Activated CD4-positive, alpha-beta T cell treated with anti-CD3 and anti-CD28 coated beads for 1 hour (primary cell): ENCODE measurements at places on chromosomes 6 and 20.

- no peak for DNase-seq
These were observed 103.6 kb downstream of the PHF3 start for GRCh38 chr6:63739094-63739687.

DNA sequence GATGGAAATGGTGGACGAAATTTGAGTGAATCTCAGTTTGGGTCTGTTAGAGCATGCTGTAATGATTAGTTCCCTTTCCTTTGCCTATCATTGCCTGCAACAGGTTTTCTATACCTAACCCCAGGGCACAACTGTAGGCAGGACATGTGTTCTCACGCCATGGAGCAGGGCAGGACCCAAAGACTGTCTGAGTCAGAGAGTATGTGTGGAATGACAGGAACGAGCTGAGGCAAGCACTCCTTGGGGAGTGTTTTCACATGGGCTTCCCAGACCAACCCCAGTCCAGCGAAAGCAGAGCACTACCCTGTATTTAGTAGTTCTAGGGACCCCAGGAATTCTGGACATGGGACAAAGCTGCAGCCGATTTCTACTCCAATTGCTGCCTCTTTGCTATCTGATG is 234.2 kb downstream of the HACE1 start:
- DNase-seq, result no peak

DNA sequence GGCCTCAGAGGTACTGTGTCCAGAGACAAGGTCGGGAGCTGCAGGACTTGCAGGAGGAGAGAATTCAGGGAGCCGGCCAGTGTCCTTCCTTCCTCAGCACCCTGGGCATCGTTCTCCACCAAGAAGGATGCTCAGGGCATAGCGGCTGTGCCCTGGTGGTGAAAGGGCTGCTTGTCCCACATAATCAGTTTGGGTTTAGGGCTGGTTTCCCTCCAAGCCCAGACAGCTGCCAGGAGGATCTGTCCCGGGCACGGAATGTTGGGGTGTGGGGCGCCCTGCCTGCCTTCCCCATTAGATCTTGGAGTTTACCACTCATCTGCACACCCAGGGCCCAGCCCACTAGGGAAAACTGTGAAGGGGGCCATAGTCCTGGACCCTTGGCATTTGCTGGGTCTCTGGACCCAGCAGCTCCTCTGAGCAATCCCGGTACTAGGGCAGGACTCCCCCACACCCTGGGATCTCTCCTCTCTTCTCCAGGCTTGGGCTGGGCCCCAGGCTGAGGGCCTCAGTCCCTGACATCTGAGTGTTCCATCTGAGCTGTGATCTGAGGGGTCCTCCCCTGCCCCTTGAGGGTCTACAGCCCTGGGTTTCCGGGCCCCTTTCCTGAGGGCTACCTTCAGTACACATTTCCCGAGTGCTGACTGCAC is 18.6 kb upstream of the SPDEF start:
- DNase-seq, result no peak

DNA sequence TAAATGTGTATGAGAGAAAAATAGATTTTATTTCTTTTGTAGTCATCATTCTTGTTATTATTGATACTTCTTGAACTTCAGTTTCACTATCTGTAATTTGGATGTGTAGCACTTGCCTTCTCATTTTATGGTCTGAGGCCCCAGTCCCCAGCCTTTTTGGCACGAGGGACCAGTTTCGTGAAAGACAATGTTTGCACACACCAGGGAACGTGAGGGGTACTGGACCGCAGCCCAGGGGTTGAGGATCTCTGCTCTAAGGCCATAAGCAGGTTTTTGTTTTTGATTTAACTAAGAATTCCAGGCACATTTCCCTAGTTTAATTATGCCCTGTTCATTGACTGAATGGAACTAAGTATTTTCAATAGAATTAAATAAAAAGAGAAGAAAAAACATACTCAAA is 261.5 kb downstream of the BMP2 start:
- DNase-seq, result no peak

- no peak for DNase-seq
These were observed 572.0 kb downstream of the UTRN start for GRCh38 chr6:144857086-144857485.

GRCh38 chr6:149843051-149843633 is 21.0 kb downstream of the LRP11 start:
- no peak for DNase-seq

DNA sequence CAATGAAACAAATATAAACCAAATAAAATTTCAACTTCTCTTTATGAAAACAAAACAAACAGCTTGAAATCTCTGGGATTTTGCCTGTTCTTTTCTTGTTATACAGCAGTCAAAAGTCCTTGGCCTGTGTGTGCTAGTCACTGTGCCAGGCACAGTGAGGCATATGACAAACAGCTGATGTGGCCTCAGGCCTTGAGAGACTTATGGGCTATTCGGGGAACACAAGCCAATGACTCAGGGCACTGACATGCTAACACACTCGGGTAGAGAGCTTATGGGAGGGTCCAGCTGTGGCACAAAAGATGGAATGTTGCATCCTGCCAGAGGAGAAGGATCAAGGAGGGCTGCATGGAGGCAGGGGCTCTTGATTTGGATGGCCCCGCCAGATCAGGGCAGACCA is 95.4 kb upstream of the NKX2-2 start:
- no peak for DNase-seq

DNA sequence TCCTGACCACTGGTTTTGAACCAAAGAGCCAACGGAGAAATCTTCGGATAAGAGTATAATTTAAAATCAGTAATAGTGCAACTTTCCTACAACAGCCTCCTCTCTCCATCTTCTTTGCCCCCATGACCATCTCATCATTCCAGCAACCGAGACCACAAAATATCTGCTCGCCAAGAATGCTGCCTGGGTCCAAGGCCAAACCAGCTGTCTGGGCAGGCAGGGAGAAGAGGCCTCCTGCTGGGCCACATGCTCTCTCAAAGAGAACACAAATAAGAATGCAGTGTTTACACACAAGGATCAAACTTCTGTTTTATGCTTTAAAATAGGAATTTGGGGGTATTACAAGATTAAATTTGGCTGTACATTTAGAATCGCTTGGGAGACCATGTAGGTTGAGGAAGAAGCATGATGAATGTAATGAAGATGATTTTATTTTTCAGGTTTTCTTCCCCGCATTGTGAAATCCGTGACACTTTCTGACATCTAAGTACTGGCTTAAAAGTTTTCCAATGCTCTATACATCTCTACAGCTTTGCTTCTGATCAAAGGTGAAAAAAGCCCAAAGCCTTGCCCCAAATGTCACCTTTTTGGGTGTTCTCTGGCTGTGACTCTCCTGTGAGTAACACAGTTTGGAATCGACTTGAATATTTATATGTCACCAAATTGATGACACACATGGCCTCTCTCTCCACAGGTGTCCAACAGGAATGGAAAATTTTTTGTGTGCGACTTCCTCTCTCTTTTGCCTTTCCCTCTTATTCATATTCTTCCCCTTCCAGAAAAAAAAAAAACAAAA is 79.4 kb upstream of the PROKR2 start:
- DNase-seq, result no peak

DNA sequence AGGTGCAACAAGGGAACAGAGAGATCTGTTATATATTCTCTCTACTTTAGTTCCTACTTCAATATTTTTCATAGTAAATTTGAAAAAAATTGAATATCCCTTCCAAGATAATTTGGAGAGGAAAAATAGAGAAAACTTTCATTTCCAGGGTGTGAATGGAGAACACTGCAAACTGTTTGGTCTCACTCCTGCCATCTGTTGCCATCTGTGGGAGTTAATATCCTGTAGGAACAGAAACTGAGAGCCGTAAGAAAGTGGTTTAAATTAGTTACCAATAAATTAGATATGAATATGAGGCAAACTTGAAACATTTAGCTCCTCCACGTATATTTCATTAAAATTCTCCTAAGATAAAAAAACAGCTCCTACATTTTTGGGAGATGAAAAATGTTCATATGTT is 4.2 kb downstream of the ZNF337 start:
- no peak for DNase-seq

GRCh38 chr6:2632368-2632767 is 118.4 kb downstream of the MYLK4 start:
- no peak for DNase-seq

GRCh38 chr6:128412680-128413079 is 107.7 kb downstream of the PTPRK start:
- DNase-seq, result no peak

GRCh38 chr20:3248167-3248992 is 9.4 kb upstream of the SLC4A11 start:
- no peak for DNase-seq

GRCh38 chr20:42894483-42894882 is 295.2 kb downstream of the PTPRT start:
- no peak for DNase-seq

DNA sequence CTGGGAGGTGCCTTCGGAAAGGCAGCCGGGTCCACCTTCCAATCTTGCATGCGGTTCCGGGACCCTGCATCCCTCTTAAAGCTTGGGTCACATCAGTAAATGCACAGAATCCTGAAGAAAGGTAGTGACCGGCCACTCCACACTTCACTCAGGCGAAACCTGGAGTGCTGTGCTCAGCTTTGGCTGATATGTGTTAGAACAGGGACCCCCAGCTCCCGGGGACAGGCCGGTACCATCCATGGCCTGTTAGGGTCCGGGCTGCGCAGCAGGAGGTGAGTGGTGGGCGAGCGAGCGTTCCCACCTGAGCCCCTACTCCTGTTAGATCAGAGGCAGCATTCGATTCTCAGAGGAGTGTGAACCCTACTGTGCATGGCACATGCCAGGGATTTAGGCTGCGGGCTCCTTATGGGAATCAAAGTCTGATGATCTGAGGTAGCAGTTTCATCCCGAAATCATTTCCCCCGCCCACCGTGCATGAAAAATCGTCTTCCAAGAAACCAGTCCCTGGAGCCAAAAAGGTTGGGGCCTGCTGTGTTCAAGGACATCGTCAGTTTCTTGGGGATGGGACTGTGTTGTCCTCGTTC is 143.0 kb downstream of the ERMARD start:
- DNase-seq, result no peak

DNA sequence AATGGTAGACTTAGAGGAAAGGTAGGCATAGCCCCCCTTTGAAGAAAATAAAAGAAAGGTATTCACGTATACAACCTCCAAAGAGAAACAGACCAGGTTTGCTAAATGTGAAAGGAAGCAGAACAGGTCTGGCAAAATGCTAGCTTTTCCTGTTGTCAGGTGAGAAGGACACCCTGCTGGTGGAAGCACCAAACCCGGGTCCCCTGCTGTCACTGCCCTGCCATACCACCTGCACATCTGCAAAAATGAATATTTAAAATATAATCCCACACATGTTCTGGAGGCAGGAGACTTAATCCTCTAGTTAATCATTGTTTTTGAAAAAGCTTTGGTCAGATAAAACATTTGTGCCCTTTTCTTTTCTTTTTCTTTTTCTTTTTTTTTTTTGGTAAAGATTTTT is 48.9 kb upstream of the OLIG3 start:
- DNase-seq, result no peak

DNA sequence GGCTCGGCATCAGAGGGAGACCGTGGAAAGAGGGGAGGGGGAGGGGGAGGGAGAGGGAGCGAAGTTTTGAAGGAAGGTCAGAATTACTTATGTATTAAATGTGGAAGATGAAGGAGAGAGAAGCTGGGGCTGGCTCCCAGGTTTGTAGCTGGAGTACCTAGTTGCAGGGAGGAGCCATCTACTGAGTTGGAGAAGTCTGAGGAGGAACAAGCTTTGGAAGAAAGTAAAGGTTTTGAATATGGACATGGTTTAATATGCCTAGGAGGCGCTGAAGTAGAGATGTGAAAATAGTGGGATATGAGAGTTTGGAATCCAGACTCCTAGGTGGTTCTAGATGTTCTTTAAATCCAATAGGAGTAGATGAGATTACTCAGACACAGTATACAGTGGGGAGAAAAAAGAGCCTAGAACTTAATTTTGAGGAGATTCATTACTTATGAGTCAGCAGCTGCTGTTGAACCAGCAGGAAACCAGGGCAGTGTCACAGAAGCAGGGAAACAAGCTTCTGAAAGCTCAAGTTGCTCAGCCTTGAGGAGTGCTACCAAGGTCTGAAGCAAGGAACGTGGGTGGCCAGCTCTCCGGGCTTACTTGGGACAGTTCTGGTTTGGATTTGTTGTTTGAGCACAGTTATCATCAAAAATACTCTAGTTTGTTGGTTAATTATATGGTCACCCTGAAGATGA is 149.3 kb downstream of the UTRN start:
- no peak for DNase-seq

DNA sequence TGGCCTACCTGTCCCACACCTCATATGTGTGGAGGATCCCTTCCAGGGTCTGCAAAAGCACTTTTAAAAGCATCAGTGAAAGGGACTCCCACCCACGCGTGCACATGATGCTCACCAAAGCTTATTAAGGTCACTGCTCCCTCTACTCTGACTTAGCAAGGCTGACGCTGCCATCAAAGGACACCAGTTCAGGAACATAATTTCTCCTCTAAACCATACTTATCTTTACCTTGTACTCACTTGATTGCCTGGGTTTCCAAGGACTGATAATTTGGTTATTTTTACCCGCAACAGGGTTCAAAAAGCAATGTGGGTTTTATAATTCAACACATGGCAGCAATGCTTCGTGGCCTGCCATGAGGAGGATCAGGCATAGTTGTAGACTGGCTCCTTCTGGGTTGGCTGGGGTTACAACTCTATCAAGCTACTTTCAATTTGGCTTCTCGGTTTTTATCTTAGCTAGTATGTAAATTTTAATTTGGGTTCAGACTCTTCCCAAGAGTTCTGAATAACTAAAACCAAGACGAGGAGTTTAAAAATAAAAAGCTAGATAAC is 52.2 kb upstream of the EMILIN3 start:
- DNase-seq, result no peak

- no peak for DNase-seq
These were observed 629.8 kb upstream of the AGPAT4 start for GRCh38 chr6:161903584-161904212.

DNA sequence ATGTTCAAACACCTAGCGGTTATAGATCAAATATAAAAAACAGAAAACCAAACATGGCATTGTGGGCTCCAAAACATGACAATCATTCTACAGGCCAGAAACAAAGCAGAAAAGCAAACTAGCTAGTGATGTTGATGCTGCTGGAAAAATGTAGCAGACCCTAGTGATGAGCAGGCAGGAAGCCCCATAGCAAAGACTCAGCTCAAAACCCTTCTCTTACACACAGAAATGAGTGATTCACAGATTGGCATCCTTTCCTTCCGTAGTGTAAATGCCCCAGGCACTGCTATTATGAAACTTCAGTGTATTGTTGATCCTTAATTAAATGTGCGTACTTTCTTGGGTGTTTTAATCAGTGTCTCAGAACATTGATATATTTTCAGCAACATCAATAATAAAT is 425.1 kb downstream of the UTRN start:
- no peak for DNase-seq
